ENCODE measurements at places on chromosomes 3 and 15.

DNA sequence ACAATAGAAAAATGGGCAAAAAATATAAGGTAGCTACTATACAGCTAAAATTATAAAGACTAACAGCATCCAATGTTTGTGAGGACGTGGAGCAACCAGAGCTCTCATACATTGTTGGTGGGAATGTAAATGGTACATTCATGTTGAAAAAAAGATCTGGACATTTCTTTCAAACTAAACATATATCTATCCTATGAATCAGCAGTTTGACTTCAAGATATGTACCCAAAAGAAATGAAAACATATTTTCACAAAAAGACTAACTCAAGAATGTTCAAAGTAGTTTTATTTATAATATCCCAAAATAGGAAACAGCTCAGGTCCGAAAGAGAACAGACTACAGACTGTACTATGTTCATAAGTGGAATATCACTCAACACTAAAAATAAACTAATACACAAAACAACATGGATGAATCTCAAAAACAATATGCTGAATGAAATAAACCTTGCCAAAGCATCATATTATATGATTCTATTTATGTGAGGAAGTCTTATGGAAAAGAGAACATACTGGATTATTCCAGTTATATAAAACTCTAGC lies 8.8 kb upstream of the TTBK2 start:
- DNase-seq: no peak

DNA sequence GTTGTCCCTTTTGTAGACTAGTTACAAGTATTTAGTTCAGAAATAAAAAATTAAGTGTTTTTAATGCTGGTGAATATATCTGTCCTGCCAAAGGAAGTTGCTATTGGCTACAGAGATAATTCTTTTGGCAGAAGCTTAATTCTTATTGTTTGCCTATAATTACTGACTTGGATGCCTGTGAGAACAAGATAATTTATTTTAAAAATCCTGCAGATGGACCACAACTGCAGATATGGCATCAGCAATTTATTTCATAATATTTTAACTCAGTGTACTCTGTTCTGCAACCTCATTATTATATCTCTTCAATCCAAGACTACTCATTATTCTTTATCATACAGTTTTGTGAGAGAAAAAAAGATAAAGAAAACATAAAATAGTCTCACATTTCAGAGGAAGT lies 789.8 kb downstream of the NAALADL2 start:
- DNase-seq: no peak

- DNase-seq: peak; percentile 14
These were observed 1.4 kb downstream of the ACVR2B start for GRCh38 chr3:38454884-38455638.

GRCh38 chr3:39808467-39809180 lies 785 bp upstream of the MYRIP start:
- DNase-seq: no peak

DNA sequence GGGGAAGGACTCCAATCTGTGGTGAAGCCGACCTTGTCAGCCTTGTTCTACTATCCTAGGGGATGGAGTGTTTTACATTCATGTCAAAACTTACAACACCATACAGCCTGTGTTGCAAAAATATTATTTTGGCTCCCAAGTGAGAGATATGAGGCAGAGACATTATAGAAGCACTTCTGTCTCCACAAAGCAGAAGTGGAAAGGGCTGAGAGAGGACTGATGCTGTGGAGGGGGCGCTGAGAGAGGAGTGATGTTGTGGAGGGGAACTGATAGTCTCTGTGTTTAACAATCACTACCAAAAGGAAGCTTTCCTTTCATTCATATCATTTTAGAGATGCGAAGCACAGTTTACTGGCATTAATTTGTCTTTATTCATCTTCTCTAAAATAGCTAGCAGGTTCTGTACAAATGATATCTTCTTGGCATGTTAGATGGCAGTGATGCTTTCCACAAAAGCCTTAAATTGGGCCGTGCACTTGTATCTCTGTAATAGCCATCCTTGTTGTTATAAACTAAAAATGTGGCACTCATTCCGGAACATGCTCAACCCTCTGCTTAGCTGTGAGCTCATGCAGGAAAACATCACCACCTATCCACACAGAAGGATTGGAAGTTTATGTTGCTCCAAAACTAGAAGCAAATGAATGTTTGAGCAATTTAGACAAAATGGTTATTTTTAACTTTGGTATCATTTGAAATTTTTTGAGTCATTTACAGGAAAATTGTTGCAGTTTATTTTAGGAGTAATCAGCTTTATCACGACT lies 134.6 kb upstream of the TP63 start:
- DNase-seq: no peak

DNA sequence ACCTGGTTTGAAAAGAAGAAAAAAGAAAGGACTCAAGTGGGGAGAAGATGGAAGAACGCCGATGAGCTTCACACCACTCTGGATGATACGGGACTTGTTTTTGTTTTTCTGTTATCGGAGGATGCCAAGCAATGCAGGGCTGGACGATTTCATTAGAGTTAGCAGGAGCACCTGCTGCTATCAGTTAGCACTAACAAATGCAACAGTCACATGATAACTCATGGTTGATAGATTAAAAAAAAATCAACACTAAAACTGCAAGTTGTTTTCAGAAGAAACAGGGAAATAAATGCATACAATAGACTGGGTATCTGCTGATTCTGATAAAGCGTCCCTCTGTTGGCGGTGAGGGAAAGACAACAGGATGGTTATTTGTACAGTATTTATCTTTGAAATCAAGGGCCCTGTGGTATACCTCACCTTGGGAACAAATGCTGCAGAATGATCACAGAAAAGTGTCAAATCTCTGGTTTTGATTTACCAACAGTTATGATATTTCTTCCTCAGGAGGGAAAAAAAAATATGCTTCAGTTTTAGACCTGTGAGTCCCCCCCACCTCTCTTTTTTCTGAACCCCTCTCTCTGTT lies 575.1 kb downstream of the FOXP1 start:
- no peak for DNase-seq

GRCh38 chr3:37988931-37989525 lies 1.6 kb upstream of the VILL start:
- no peak for DNase-seq

DNA sequence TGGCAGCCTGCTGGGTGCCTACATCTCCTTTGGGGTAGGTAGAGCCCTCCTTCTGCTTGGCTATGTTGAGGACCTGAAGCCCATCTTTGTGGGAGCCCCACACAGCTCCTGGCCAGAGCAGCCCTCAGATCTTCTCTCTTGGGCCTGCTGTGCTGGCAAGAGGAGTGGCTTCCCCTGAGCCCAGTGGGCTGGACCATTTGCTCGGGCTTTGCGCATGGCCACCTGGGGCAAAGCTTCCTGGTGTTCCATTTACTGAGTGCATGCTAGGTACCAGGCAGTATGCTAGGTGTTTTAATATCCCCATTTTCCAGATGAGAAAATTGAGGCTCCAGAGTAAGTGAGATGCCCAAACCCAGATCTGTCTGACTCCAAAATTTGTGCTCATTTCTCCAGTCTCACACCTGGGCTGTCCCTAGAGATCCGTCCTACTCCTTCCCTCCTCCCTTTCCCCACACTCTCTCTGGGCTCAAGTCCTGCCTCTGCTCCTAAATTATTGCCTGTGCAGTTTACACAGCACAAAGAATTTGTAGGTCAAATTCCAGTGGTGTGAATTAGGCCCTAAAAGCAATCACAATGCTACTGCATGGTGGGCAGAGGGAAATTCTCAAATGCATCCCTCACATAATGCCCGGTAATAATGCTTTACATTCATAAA lies 39.7 kb downstream of the SLC28A1 start:
- DNase-seq: no peak

GRCh38 chr3:79809106-79809505 lies 41.3 kb upstream of the ROBO1 start:
- DNase-seq: no peak

DNA sequence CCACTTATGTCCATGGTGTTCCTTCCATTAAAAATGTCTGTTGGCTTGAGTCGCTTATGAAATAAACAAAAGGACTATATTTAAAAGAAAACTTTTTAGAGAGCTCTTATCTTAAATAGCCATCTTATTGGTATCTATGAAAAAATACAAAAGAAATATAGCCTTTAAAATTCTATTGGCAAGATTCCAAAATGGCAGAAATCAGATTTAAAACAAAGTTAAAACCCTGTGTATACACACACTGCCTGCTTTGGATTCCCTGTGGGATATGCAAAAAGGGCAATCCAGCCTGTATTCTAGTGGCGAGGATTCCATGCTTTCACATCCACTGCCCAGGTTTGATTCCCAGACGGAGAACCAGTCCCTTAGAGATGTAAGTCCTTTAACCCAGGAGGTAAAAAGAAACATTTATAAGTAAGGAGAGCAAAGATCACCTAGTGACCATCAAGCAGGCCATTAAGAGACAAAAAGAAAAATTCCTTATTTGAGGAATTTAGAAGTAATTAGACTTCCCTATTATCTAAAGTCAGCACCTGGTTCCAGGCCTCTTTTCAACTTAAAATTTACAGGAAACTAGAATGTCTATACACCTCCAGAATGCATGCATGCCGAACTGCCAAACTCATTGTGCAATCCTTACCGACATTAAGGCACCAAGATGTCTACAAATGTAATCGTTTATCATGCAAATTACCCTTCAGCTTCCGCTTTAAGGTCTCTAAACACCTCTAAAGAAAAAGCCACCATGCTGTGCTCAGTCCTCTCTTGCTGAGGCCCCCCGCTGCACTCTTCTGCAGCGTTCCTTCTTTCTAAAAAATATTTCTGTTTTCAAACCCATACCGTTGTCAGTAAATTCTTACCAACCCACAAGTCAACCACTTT lies 69.6 kb upstream of the STRIT1 start:
- DNase-seq: no peak

- DNase-seq: no peak
These were observed 100.3 kb downstream of the MYLK start for GRCh38 chr3:123783811-123784210.

DNA sequence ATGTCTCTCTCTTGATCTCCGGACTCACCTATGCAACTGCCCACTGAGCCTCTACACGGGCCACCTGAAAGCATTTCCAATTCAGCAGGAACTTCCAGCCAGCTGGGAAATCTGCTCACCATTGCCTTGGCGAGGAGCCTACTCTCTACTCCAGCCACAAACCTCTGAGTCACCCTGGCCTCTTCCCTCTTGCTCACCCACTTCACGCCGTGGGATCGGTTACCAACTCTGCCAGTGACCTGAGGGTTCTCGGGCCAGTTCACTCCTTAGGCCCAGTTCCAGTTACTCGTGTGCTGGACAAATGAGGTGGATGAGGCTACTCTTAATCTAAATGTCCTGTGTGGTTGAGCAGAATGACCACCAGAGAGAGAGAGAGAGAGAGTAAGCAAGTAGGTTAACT lies 70.1 kb downstream of the CEMIP start:
- DNase-seq: peak; percentile 28

GRCh38 chr3:132643366-132643765 lies 16.2 kb downstream of the ACAD11 start:
- no peak for DNase-seq

GRCh38 chr3:178551916-178552321 lies 15.7 kb downstream of the KCNMB2 start:
- peak; percentile 62 for DNase-seq

DNA sequence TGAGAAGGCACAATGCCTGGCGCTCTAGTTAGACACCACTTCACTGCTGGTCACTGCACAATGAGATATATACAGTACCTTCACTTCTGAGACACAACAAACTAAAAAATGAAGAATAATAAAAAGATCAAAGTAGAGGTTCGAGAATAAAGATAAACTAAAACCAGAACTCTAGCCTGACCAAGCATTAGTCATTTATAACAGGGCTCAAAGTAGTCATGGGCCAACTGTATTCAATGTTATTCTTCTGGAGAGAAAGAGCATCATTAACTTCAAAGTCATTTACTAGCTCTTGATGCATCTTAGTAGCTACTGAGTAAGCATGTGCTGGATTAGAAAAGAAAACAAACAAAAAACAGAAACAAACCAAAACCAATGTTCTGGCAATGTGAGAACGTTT lies 145.2 kb downstream of the SSR3 start:
- no peak for DNase-seq

GRCh38 chr3:152842413-152842812 lies 7.5 kb downstream of the P2RY1 start:
- no peak for DNase-seq

DNA sequence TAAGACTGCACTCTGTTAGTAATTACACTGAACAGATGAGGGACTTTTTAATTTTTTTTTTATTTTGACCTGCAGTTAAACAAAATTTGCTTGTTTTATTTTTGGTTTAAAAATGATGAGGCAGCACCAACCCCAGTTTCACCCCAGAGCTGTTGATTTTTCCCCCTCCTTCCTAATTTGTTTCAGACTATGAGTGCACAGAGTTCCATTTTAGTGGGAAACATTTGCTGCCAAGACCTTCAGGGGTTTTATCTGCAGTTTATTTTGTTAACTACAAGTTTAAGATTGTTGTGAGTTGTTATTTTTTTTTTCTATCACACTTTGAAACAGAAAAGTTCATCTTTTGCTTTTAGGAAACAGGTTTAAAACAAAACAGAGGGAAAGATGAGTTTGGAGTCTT lies 455.9 kb upstream of the NR2F2 start:
- DNase-seq: no peak

DNA sequence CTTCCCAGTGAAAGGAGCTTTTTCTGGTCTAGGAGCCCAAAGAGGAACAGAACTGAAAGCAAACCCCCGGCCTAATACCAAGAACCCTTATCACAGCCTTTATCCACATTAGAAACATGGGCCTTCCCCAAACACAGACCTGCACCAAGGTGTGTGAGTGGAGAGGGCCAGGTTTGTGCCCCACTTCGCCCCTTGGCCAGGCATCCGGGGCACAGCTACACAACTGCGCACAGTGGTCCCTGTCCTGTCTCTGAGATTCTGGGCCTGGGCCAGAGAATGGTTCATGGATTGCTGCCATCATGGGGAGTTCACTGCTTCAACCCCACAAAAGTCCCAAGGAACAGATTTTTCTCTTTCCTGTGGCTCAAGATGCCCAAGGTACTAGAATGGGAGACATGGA lies 125.5 kb upstream of the ABHD17C start:
- no peak for DNase-seq

DNA sequence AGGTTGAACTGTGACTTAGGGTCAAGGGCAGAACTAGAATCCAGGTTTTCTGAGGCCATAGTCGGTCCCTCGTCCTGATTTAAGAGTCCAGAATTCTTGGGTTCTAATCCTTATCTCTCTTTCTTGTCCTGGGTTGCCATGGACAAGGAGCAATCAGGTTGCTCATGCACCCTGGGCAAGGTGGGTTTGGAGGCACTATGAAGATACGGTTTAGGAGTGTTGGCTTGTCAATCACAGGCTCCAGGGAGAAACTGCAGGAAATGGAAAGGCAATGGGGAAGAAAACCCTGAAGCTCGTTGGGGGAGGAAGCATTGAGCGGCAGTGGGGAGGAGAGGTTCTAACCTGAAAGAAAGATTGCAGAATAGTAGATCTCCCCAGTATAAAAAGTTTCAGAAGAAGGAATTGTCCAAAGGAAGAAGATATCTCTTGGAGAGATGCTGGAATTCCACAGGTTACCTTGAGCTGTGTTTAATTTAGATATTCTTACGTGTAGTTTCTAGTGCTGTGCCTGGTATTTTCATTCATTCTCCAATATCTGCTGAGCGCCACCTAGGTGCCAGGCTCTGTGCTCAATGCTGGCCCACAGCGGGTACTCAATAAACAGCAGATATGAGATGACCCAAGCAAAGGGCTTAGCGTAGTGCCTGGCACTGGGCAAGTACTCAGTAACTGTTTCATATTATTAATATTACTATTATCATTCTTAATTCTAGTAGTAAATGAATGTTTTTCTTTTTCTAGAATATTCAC lies 2.0 kb downstream of the ACAN start:
- DNase-seq: no peak

Data from inflammatory macrophage treated with lipopolysaccharide for 1 hour (primary cell).